ENCODE measurements at places on chromosomes 3 and 15. TPM values are rescaled to one million over a fixed set of nuclear protein-coding genes. Genes with fewer than 3 reads are reported as not detected.

GRCh38 chr3:67564008-67564407, 90.4 kb downstream of the SUCLG2 start:
- no peak for DNase-seq

- no peak for DNase-seq
Measured at GRCh38 chr15:69854521-69855181, 243.1 kb downstream of the TLE3 start.

- no peak for DNase-seq
Measured at GRCh38 chr3:66101901-66102300, 63.2 kb upstream of the MAGI1 start.

DNA sequence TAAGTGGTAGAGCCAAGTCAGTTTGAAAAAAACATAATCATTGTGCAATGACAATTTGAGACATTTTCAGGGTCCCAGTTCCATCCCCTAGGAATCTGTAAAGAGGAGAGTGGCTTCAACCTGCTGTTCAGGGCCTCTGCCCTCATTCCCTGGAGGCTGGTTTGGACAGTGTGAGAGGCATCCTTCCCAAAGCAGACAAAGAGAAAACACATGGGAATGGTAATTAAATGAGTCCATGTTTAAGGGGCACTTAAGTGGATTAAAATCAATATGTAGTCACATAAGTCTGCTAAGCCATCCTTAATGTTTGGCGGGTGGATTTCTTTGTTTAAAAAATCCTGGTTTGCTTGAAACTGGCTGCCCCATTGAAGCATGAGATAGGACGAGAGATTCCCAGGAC, 146.3 kb upstream of the CTDSPL start:
- DNase-seq: no peak

Gene C2CD4A
- total RNA-seq: not detected

DNA sequence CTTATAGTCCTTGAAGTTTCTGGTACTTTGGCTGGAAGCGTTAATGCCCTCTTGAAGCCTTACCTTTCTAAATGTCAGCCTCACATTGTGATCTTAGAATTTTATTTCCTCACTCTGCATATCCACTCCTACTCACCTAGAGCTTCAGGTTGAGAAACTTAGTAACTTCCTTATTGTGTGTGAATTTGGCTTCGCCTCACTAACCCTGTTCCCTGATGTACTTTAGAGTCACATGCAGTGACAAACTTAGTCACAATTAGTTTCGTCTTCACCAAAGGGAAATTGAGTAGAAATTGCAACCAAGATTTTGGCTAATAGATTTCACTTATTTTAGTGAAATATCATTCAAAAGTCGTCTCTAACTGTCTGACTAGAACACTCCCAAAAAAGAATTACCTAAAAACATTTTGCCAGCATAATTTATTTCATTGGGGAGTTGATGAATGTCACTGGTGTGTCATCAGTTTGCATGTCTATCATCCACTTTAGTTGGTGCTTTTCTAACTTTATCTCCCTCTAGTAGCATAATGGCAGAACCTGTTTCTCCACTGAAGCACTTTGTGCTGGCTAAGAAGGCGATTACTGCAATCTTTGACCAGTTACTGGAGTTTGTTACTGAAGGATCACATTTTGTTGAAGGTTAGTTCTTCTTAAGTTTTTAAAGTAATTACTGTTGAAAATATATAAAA, 960 bp downstream of the MFN1 start:
- no peak for DNase-seq

Gene SLC2A2
- not detected for total RNA-seq

DNA sequence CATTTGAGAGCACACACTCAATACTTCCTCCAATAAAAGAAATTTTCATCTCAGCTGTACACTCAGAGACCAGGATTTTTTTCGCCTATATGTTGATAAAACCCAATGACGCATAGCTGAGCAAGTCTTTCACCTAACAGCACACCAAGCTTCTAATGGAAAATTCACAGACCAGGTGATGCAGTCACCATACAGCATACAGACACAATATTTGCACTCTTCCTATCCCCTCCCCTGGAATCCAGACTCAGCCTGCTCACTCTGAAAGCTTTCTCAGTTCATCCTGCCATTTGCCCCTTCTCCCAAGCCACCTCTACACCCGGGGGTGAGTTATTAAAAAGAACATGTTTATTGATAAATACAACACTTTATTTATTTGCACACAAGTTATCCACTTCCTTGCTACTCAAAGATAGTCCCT, 1.7 kb downstream of the TBC1D5 start:
- DNase-seq: no peak

Gene INKA1
- 1.8 TPM for total RNA-seq

GRCh38 chr3:42229266-42229941, 36.6 kb downstream of the CCK start:
- DNase-seq: no peak

Gene TAGLN3
- 7.2 TPM for total RNA-seq
